ENCODE measurements at places on chromosomes 11 and 22.

DNA sequence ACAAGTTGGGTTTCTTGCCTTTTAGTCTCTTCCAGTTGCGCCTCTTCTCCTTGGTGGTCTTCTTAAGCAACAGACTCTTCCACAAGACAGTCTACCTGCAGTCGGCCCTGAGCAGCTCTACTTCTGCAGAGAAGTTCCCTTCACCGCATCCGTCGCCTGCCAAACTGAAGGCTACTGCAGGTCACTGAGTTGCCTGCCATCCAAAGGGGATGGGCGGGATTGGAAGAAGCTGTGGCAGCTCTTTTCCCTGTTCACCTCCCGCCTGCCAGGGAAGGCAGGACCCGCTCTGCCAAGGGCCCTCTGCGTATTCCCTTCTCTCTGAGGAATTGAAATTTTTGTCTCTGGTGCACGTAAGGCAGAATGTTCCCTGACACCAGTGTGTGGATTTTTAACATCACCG, 9.2 kb upstream of the STT3A start:
- DNase-seq, result no peak

- no peak for DNase-seq
Observed at GRCh38 chr22:48941033-48941902, 886.4 kb downstream of the BRD1 start.

- no peak for DNase-seq
Observed at GRCh38 chr11:27171376-27171958, 130.9 kb downstream of the BBOX1 start.

GRCh38 chr11:48103621-48104567, 112.7 kb upstream of the OR4B1 start:
- no peak for DNase-seq

- DNase-seq, result no peak
Observed at GRCh38 chr11:60854140-60854846, 1.5 kb downstream of the PTGDR2 start.

- no peak for DNase-seq
Observed at GRCh38 chr11:130693543-130693942, 222.7 kb downstream of the SNX19 start.

DNA sequence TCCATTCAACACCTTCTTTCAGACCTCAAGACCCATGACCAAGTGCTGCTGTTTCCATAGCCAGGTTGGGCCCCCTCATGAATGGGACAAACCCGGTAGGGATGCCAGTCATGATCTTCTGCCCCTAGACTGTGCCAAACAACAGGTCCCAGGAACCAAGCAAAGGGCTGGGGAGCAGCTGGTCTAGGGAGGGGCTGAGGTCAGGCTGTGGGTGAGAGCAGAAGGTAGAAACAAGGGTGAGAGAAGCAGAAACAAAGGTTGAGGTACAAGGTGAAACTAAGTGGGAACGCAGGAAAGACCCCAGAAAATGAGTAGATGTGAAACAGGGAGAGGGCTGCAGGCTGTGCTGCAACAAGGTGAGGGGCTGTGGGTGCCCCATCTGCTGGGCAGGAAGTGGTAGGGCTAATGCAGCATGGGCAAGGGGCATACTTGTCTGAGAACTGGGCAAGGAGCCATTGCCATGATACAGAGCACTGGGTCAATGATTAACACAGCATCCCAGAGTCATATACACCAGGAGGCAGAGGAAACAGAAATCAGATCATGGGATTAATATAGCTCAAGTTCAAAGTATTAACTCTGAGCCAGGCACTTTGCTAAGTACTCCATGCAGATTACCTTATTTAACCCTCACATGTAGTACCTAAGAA, 45.9 kb downstream of the SLC1A2 start:
- no peak for DNase-seq

DNA sequence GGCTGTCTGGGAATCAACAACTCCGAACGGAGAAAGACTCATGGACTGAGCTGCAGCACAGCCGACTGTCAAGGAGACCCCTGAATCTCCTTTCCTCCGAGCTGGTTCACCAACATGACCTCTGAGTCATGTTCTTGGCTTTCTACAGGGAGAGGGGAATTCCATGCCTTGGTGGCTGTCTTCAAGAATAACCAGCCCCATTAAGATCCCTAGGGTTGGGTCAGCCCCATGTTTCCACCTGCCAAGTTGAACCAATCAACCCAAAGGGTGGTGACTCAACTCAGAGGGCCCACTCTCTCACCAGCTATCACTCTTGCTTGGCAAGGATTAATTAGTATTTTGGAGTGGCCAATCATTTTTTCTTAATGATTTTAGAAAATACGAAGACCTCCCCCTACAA, 28.3 kb upstream of the IGSF22 start:
- DNase-seq, result no peak

DNA sequence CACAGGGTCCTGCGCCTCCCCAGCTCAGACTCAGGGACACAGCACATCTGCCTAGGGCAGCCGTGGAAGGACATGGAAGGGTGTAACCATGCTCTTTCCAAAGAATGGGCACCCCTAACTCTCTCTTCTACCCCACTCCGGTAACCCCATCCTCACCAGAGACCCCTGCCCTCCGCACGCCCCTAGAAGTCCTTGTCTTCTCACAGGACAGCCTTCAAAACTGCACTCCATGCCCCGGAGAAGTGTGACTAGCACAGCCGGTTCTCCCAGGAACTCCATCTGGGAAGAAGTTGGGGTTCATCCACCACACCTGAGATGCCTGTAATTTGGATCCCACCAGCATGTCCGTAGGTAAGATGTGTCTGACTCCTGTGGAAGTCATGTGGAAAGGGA, 25.0 kb downstream of the P2RY2 start:
- DNase-seq, result no peak

- DNase-seq, result no peak
Observed at GRCh38 chr11:16895306-16895705, 118.9 kb downstream of the PLEKHA7 start.

DNA sequence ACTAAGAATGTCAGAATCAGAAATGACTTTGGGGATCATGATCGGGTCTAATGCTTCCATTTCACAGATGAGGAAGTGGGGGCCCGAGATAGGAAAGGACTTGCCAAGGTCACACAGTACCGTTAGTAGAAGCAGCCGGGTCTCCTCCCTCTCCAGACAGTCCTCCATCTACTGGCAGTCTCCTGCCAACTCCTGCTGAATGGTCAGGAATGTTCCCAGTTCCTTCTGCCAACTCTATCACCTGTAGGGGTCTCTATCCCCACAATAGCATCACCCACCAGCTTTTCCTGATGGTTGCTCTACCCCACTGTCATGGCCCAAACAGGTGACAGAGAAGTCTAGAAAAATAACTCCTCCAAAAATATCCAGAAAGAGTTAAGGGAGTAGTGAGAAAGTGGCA, 23.9 kb upstream of the CCDC86 start:
- DNase-seq, result no peak

- DNase-seq, result no peak
Observed at GRCh38 chr11:130199792-130200191, 40.2 kb downstream of the ST14 start.

- no peak for DNase-seq
Observed at GRCh38 chr11:62393735-62394134, 25.1 kb upstream of the SCGB1A1 start.

DNA sequence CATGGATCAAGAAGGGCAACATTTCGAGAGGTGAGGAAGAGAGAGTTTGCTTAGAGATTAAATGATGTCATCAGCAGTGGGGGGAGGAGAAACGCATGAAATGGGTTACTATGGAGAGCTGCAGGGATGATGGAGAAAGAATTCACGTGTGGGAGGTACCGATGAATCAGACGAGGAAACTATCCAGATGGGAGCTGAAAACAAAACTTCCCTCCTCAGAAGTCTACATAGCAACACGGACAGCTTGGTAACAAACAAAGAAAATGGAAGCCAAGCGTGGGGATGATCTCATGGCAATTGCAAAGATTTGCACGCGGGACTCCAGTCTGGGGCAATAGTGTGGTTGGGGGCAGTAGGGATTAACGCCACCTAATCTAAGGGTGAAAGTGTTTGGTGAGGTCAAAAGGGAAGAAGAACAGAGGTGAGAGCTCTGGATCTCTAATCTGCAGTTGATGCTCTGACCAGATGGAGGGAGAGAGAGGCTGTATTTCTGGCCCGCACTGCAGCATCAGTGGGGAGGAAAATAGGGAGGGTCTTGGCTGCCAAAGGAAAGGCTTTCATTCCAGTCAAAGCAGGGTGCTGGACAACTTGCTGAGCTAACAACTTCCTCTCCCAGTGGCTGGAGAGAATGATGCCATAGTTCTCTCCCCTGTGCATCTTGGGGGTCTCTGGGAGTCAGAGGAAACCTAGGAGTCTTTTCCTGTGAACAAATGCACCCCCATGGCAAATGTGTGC, 43.4 kb upstream of the CSNK2A3 start:
- no peak for DNase-seq

DNA sequence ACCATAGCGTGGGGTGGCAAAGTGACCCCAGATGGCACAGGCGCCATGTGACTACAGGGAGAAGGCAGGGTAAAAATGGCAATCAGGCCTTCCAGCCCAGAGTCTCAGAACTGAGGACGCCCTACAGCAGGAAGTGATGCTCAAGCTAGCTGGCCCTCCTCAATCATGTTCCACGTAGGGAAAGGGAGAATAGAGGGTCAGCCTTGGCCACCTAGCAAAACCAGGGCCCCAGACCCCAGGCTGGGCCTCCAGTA, 978 bp upstream of the ANKRD13D start:
- DNase-seq, result no peak

DNA sequence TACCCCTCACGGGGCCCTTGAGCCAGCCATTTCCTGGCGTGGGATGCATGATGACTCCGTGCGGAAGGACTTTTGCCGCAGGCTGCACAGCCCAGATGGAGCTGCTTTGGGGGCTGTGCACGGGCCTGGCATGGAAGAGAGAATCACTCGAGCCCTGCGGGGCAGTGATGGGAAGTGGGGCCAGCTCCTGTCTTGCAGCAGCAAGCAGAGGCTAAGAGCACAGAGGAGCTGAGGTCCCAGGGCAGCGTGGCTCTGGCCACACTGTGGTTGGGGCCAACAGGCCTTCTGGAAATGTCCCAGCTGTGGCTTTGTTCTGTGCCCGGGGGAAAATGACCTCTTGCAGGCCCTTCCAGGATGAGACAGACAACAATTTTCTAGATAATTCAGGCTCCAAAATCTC, 92.7 kb upstream of the TIMP3 start:
- no peak for DNase-seq

DNA sequence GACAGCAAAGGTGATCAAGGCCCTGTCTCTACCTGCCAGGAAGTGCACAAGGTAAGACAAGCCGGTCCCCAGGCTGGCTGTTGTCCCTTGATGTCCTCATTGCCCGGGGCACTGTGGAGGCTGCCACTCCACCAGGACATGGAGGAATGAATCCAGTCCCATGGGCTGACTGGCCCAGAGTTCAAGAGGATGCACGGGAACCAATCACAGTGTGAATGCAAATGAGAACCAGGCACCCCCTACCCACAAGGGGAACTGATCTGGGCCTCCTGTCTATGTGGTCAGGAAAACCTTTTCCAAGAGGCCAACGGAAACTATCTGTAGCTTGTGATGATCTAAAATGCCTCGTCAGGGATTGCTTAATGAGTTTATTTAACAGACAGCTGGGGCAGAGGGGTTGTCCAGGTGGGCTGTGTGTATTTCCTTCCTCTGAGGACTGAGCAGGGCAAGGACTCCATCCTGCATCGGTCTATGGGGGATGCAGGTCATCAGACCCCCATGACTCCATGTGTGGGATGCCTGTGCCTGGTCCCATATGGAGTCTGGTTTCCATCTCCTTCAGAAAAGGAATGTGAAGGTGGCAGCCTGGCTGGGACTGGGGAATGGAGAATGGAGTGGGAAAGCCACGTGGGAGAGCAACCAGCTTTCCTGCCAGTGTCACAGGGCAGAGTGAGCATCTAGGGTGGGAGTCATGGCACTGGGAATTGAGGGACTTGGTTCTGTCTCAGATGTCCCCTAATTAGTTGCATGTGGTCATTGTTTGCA, 60.5 kb downstream of the CD82 start:
- DNase-seq, result no peak

DNA sequence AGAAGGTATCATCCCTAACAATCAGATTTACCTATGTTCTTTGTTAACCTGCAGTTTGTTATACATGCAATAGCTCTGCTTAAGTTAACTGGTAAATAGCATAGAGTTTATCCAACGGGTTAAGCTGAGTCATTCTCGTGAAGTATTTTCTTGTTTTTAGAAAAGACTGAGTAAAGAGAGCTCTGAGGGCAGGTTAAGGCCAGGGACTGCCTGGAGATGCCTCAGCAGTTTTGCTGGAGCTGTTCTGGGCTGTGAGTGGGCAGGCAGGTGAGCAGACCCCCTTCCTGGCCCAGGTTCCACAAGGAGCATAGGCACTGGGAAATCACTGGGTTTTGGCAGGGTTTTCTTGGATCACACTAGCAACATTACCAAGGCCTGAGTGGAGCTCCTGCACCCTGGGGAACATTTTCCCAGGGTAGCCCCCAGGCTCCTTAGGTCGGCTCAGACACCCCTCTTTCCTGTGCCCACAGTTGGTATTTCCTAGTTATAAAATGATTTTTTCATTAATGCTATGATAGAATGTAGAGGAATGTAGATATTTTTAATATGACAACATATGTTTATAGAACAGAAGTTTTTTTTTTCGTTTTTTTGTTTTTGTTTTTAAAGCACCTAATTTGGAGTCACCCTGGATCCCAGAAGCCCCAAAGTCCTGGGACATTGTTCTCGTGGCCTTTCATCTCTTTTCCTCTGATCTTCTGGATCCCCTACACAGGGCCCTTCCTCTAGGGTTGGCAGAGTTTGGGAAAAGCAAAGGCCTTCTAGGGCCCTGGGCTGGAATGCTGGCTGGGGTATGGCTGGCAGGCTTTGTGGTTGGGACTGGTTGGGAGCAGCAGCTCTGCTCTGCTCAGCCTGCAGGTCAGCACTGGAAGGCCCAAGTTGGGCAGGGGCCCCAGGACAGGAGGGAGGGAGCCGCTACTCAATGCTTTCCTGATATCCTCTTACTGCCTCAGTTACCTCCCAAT, 26.7 kb downstream of the IRAG1 start:
- no peak for DNase-seq

DNA sequence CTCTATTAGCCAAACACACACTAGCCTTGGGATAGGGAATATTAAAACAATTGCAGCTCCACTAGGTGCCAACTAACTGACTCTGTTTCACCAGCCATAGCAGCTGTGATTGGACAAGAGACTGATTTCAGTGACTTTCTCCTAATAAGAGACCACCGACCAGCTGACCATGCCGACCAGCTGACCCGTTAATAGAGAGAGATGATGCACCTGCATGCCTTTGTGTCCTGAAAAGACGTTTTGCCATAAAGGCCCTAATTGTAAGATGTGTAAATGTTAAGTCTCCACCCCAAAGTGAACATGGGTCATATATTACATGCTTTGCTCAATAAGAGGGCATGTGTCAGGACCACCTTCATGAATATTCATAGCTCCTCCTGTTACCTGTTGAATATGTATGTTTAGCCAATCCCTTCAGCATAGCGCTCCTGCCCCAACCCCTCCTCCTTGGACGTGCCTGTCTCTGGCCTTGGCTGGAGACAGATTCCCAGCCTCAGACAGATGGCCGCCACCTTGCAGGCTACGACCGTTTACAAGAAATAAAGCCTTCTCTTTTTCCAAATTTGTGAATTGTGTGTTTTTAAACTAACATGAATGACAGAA, 1.3 kb upstream of the NADSYN1 start:
- DNase-seq, result no peak

- DNase-seq, result no peak
Observed at GRCh38 chr22:39559456-39560105, 11.0 kb upstream of the CACNA1I start.

All from stimulated activated CD4-positive, alpha-beta T cell treated with anti-CD3 and anti-CD28 coated beads, Interleukin-1b, Interleukin-23, amount 100 ng/mL, for 4 hours (primary cell).